ENCODE measurements at places on chromosomes 16 and 17. TPM values are rescaled to one million over a fixed set of nuclear protein-coding genes. Genes with fewer than 3 reads are reported as not detected.
A peak's percentile ranks its signal among the peaks of the same experiment; 100 is the strongest.

Gene BIRC5
- 113 TPM for total RNA-seq

Gene ITGA2B
- 0.25 TPM for total RNA-seq

Gene RNF112
- total RNA-seq = not detected

Gene CCL16
- not detected for total RNA-seq

DNA sequence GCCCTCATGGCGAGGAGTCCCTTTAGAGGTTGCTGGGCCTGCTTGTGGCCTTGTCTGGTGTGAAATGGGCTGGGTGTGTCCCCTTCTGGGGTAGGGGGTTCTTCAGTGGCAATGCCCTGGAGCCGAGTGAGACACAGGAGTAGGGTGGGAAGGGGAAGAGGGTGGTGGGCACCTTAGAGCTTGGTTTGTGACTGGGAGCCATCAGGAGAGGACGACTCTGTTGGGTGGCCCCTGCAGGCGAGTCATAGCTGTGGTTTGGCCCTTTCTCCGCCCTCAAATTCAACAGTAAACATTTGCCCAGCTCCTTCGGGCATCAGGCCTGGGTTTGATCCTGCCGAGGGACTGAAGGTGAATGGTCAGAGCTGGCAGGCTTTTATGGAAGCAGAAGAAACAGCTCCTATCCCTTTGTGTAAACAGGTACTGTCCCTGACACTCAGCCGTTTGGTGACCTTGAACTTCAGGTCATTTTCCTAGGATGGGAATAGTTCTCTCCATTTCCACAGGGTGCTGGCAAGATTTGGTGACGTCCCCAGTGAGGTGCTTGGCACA lies 2.9 kb downstream of the E4F1 start:
- peak; percentile 73 for DNase-seq

GRCh38 chr17:40922239-40922638 lies 15.2 kb downstream of the KRT23 start:
- DNase-seq = peak; percentile 91

GRCh38 chr16:5560084-5560483 lies 462.5 kb upstream of the EEF2KMT start:
- DNase-seq = peak; percentile 32

GRCh38 chr17:27663936-27664605 lies 33.1 kb downstream of the LGALS9 start:
- no peak for DNase-seq

GRCh38 chr16:89996178-89996489 lies 23.1 kb downstream of the DBNDD1 start:
- no peak for DNase-seq

GRCh38 chr17:67202503-67202902 lies 42.5 kb downstream of the HELZ start:
- DNase-seq = no peak

DNA sequence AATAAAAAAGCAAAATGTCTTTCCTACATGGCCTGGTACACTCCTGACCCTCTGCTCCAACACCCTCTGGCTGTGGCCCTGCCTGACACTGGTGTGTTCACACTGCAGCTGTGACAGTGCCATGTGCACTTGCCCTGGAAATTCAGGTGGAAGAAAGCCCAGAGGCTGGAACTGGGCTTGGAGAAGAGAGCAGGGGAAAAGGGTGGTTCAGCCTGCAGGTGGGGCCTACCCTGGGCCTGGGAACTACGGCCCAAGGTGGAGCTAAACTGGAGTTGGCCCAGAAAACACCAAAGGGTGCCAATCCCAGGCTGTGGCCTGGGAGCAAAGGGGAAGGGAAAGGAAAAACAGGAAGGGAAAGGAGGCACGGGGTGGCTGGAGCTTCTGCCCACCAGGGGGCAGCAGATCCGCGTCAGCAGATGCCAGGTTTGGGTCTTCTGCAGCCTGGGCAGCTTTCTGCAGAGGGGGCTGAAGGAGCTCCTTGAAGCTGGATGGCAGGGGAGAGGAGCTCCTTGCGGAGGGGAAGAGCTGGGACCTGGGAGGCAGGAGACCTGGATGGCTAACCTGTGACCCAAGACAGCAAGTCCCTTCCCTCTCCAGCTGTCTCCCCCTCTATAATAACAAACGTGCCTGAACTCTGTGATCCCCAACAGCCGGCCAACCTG lies 15.4 kb upstream of the CTCF start:
- DNase-seq = peak; percentile 65

GRCh38 chr16:1127971-1128715 lies 24.8 kb upstream of the CACNA1H start:
- DNase-seq = no peak

GRCh38 chr16:15641753-15642556 lies 999 bp downstream of the MARF1 start:
- DNase-seq = no peak

Data from M059J (cell line).